ENCODE measurements at places on chromosomes 7 and 10. TPM values are rescaled to one million over a fixed set of nuclear protein-coding genes. Genes with fewer than 3 reads are reported as not detected.

Gene DEPP1
- total RNA-seq: 7.4 TPM

Gene WNT8B
- total RNA-seq: not detected

Gene CRHR2
- total RNA-seq: not detected

Gene CACNB2
- not detected for total RNA-seq

Gene KEL
- 0.12 TPM for total RNA-seq

Gene LIPM
- total RNA-seq: not detected

Gene GIMAP1
- total RNA-seq: not detected

Gene SFMBT2
- total RNA-seq: 1.2 TPM

Gene ZPBP
- total RNA-seq: not detected

Gene SEMA3C
- 77.1 TPM for total RNA-seq

Gene COL17A1
- 1.7 TPM for total RNA-seq

Gene FAM221A
- total RNA-seq: 13.2 TPM

Gene COL13A1
- 6.0 TPM for total RNA-seq

Gene VPS37D
- 12.2 TPM for total RNA-seq

Gene SMKR1
- not detected for total RNA-seq

Gene GHRHR
- not detected for total RNA-seq

Data from epithelial cell of proximal tubule (primary cell).